ENCODE measurements at places on chromosomes 5 and 9.

- DNase-seq: no peak
Measured at GRCh38 chr5:169013846-169014245, 287.1 kb downstream of the SLIT3 start.

GRCh38 chr5:172142709-172143215 lies 45.3 kb downstream of the STK10 start:
- DNase-seq: no peak

- DNase-seq: no peak
Measured at GRCh38 chr5:34034534-34035327, 8.3 kb downstream of the C1QTNF3 start.

DNA sequence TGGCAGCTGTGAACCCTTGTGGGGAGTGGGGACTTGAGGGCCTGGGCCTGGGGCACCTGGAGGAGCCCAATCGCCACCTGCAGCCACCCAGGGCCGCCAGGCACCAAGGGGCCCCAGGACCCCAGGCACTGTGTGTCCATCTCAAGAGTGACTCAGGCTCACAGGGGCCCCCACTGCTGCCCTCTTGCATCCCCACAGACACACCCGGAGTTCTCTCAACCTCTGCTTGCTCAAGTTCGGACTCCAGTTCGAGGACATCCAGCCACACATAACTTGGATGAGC lies 51.9 kb downstream of the MRPL36 start:
- no peak for DNase-seq

- DNase-seq: no peak
Measured at GRCh38 chr9:133126697-133127339, 5.8 kb upstream of the RALGDS start.

- DNase-seq: no peak
Measured at GRCh38 chr5:148156609-148157008, 11.7 kb upstream of the SPINK14 start.

GRCh38 chr5:178461004-178461730 lies 129.0 kb downstream of the COL23A1 start:
- peak; percentile 57 for DNase-seq

DNA sequence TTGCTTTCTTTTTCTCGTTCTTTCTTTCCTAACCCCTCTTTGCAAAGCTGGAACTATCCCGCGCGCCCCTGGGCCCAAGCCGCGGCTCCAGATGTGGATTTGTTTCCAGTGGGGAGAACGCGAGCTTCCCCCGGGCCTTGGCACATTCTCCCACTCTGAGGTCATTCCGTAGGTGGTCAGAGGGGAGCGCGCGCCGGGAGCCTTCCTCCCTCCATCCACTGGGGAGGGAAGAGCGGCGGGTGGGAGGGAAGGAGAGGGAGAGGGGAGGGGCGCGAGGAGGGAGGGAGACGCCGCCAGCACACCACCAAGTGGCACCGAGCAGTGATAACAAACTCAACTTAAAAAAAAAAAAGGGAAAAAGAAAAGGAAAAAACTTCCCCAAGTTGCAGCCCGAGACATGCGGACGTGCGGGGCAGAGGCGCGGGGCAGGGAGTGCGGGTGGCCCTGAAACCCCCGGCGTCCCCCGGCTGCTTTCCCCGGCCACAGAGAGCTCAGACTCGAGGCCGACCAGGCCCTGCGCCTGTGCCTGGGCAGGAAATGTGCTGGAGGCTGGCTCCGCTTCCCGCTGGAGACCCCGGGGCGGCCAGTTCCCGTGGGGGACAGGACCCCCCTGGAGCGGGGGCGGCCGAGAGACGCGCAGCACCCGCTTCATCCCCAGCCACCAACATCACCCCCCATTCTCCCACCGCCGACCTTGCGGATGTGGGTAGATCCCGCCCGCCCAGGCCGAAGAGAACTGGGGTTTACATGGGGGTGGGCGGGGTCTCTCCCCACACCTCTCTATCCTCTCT lies 3.1 kb downstream of the IER5L start:
- peak; percentile 54 for DNase-seq

DNA sequence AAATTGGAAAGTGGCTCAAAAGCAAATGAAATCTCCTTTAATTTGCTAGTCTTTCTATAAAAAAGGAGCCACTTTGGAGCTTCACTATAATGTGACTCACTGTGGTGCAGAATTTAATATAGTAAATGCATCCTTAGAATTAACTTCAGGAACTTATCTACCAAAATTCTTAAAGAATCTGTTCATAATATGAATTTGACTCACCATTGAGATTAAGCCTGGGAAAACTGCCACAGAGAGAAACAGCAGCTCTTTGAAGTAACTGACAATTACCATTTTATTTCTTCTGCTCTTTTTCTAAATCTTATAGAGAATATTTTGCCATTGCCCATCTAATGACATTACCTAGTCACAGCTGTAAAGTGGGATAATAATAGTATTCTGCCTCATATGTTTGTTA lies 211.9 kb upstream of the CDH6 start:
- DNase-seq: no peak

GRCh38 chr9:89400403-89401116 lies 82.3 kb downstream of the SECISBP2 start:
- DNase-seq: no peak

GRCh38 chr9:81080900-81081299 lies 608.4 kb downstream of the TLE1 start:
- no peak for DNase-seq

DNA sequence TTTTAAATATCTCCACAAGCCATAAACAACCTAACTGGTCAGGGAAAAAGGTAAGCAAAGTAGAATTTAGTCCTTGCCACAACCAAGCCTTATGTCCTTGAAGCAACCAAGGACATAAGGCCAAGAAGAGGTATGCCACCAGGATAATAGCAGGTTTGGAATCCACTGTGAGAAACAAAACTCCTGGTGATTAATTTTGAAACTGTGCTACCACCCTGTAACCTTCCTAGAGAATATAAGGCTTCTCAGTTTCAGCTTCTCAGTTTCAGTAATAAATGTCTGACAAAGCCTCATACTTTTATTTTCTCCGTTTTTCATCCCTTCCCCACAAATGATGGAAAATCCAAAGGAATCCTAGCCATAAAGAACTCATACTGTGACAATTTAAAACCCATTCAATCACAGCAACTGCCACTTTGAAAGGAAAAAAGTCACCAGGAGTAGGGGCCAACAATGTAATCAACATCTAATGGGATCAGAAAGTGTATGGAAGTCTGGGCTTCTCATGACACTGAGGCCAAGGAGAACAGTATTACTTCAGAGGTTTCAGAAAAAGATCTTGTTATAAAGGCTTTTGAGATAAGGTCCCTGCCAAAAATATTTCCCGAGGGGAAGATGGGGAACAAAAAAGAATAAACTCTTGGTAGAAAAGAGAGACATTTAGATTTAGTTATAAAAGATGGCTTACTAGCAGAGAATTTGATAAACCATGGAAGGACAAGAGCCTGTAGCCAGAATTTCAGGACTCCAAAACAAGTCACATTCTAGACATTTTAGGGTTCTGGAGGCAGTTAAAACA lies 189.2 kb downstream of the TSSK1B start:
- DNase-seq: no peak

- no peak for DNase-seq
Measured at GRCh38 chr5:32014096-32014745, 159.9 kb downstream of the GOLPH3 start.

DNA sequence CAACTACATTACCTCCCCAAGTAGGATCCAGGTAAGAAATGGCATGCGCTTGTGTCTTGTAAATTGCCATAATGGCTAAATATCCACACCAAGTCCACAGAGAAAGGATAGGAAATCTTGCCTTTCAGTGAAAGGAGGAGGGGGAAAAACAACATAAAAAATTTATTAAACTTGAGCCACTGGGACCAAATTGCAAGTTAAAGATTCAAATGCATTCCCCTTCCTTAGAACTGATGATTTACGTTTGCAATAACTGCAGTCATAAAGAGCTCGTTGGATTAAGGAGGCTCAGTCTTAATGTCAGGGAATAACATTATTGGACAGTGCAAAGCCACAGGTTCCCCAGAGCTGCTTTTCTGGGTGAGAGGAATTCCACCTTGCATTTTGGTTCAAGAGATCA lies 92.6 kb upstream of the SARDH start:
- no peak for DNase-seq
